ENCODE measurements at places on chromosomes 4 and X. TPM values are rescaled to one million over a fixed set of nuclear protein-coding genes. Genes with fewer than 3 reads are reported as not detected.

NHS gene
- polyA plus RNA-seq: 2.0 TPM

ITGB1BP2 gene
- 2.3 TPM for polyA plus RNA-seq

TCEAL2 gene
- polyA plus RNA-seq: not detected

DNA sequence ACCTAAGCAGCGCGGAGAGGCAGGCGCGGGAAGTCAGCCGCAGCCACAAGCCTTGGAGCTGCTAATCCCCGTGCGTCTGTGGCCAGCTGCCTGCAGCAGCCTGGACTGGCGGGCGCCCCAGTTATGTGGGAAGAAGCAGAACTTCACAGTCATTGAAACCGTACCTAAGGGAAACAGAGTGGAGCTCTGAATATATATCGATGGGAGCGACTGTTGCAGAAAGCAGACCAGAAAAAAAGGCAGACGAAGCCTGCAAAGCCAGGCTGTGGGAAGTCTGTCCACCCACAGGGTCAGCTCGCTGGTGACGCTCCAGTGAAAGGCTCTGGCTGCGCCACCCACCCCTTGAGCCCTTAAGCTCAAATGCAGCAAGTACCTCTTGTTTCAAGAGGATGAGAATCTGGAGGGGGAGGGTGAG, 24.7 kb downstream of the KCNE5 start:
- DNase-seq: no peak

DNA sequence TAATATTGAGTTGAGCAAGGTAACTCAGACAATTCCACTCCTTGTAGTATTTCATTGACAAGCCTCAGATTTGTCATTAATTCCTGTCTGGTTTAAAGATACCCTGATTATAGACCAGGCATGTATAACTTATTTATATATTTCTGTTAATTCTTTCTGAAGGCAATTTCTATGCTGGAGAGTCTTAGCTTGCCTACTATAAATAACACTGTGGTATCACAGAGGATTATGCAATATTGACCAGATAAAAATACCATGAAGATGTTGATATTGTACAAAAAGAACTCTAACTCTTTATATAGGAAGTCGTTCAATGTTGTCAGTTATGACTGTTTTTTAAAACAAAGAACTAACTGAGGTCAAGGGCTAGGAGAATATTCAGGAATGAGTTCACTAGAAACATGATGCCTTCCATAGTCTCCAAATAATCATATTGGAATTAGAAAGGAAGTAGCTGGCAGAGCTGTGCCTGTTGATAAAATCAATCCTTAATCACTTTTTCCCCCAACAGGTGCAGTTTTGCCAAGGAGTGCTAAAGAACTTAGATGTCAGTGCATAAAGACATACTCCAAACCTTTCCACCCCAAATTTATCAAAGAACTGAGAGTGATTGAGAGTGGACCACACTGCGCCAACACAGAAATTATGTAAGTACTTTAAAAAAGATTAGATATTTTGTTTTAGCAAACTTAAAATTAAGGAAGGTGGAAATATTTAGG, 821 bp downstream of the CXCL8 start:
- DNase-seq: no peak

MAGEA2B gene
- not detected for polyA plus RNA-seq

XPNPEP2 gene
- polyA plus RNA-seq: 0.45 TPM

DNA sequence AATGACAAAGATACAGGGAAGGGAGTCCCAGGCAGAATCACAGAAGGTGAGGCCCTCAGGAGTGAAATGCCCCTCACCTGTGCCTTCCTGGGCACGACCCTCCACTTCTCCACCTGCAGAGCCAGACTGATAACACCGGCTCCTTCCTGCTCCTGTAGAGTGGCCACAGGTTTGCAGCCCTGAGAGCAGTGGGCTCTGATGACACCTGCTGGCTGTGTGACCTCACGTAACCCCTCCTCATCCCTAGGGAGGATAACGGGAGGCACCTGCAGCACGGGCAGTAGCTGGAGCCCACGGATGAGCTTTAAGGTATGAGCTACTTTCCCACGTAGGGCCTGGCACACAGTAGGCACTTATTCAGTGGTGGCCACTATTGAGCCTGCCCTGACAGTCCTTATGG, 25.5 kb upstream of the MAN2B2 start:
- no peak for DNase-seq

- no peak for DNase-seq
Observed at GRCh38 chr4:60709061-60709460, 491.1 kb upstream of the ADGRL3 start.

DNA sequence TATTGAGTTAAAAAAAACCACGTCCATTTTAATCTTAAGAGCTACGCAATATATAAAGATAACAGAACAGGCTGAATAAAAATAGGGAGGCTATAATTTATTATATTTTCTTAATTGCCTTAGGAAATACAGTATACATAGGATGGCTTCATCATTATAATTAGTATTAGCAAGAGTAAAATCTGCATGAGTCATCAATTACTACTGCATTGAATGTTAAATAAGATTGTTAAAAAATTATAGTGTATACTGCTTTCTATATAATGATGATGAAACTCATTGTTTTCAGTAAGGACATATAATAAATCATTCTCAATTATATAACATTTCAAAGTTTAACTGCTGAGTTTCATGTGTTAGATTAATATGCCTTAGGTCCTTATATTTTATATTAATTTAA, 133.4 kb upstream of the GRID2 start:
- no peak for DNase-seq

DNA sequence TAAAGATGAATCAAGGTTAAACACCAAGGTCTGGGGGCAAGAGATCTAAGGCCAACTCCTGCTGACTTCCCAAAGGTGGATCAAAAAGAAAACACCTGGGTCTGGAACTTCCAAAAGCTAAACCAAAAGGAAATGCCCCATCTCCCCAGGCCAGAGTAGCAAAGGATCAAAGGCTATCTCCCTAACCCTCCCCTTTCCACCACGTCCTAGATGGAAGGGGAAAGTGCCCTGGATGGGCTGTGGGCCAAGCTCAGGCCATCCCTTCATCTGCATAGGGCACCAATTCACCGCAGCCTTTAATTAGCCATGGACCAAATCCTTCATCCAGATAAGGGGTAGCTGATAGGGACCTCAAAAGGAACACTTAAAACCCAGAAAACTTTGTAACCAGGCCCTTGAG, 100.2 kb downstream of the WDFY3 start:
- DNase-seq: no peak

GRPEL1 gene
- 39.4 TPM for polyA plus RNA-seq

- no peak for DNase-seq
Observed at GRCh38 chrX:152614791-152615190, 22.9 kb upstream of the GABRQ start.

- DNase-seq: no peak
Observed at GRCh38 chrX:13115146-13115855, 70.9 kb upstream of the FAM9C start.

- no peak for DNase-seq
Observed at GRCh38 chr4:41935652-41936021, 408 bp downstream of the TMEM33 start.

DNA sequence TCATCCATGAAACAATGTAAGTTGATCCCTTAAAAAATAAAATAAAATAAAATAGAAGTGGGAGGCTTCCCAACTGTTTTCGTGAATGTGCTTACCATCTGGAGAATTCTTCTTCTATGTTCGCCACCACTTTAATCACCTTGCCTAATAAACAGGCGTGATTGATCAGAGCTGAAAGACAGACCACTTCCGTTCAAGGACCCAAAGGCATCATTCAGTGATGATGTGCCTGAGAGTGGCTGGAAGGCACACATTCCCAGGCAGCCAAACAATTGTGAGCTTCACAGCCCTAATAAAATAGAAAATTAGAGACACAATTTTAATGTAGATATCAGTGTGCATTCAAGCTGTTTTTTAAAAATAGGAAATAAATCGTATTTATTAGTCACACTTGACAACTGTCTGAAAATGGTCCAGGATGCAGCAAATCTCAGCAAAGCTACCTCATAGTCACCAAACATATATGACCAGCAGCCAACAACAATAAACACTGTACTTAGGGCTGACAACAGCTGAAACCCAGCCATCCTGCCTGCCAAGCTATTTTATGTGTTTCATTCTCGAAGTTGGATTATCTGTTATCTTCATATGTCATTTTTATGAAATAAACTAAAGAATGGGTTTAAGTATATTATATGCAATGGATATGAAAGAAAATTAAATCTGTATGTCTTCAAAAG, 163.2 kb upstream of the FAM9B start:
- DNase-seq: no peak

- no peak for DNase-seq
Observed at GRCh38 chrX:129606918-129607317, 47.8 kb downstream of the APLN start.

- no peak for DNase-seq
Observed at GRCh38 chrX:42047886-42048285, 124.5 kb upstream of the CASK start.

- no peak for DNase-seq
Observed at GRCh38 chr4:8319061-8319460, 49.5 kb downstream of the HTRA3 start.

- no peak for DNase-seq
Observed at GRCh38 chr4:68869274-68869773, 53.5 kb downstream of the UGT2B10 start.

GRCh38 chrX:109716431-109717028, 16.5 kb downstream of the ACSL4 start:
- no peak for DNase-seq

DNA sequence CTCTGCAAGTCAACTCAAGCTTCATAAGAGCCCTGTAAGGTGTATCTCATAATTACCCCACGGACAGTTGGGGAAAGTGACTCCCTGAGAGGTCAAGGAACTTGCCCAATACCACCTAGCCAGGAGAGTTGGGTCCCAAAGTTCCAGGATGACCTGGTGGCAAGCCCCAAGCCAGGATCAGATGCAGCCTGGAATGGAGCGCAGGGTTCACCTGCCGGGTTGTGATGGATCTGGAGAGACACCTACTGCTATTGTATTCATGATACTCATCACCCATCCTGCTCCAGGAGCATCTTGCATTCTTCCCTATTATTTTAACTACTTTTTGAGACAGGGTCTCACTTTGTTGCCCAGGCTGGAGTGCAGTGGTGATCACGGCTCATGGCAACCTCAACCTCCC, 36.1 kb downstream of the ZBTB49 start:
- DNase-seq: no peak

DNA sequence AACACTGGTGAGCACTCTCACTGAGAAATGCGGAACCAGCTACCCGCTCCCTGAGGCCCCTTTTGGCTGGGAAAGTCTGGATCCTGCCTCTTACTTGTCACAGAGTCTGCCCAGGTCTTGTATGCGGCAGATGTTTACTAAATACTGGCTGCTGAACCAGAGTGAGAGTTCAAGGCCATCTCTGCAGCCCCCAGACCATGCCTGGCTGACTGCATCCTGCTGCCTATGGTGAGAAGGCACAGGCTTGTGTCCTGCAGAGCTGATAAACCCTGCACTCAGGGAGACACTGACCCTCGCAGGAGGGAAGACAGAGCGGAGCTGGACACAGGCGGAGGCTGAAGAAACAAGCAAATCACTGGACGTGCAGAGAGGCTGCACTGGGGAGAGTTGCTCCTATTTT, 46.5 kb downstream of the JAKMIP1 start:
- DNase-seq: no peak

FAT1 gene
- polyA plus RNA-seq: 415 TPM

Data from AG04450 (cell line).